ENCODE measurements at places on chromosomes 2 and 18.

DNA sequence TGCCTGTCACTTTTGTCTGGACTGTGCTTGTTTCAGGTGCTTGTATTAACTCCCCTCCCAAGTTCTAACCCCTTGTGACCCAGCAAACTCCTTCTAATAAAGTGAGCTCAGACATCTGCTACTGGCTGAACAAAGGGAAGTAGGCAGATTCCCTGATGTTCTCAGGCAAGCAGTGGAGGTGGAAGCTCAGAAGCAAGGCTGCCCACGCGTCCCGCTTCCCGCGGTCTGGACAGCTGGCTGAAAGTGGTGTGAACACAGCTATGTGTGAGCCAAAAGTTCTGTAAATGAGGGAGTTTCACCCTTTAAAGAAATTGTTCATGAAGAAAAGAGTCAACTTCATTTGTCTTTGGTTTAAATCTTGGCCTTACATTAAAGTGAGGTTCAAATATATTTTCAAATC is 40.0 kb downstream of the NAPG start:
- no peak for DNase-seq

DNA sequence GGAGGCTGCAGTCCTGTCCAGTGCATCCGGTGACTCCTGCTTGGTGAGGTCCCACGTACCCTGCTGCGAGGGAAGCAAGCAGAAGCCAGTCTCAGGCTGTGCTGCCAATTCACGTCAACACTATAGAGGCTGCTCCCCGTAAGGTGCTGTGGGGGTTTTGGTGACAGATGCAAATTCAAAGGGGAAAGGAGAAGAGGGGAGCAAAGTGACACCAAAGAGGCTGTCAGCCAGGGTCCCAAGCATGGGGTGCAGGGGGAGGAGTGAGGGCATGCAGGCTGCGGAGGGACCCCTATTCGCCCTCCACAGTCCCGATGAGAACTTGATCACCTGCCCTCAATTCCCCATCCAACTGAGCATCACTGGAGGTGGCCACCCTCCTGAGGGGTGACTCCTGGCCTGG is 179.4 kb upstream of the HS6ST1 start:
- no peak for DNase-seq

- no peak for DNase-seq
Measured at GRCh38 chr2:128420131-128420530, 101.5 kb upstream of the HS6ST1 start.

GRCh38 chr2:232352511-232353091 is 25.9 kb upstream of the ALPP start:
- no peak for DNase-seq

- DNase-seq, result no peak
Measured at GRCh38 chr2:134845719-134846118, 7.3 kb downstream of the ACMSD start.

GRCh38 chr18:48979944-48980890 is 29.5 kb upstream of the SMAD7 start:
- no peak for DNase-seq

GRCh38 chr2:15357922-15358321 is 203.2 kb downstream of the NBAS start:
- no peak for DNase-seq

DNA sequence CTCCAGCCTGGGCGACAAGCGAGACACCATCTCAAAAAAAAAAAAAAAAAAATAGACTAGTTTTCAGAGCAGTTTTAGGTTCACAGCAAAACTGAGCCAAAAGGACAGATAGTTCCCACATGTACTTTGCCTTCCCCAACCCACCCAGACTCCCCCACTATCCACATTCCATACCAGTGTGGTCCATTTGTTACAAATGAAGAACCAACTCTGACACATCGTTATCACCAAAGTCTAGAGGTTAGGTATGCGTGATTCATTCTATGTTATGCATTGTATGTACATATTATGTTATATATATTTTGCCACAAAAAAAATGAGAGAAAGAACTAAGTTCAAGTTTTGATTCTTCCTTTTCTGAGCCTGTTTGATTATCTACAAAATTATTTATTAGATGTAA is 3.5 kb downstream of the DUSP11 start:
- no peak for DNase-seq

- DNase-seq, result no peak
Measured at GRCh38 chr2:202161151-202161835, 77.1 kb downstream of the SUMO1 start.

GRCh38 chr2:105301646-105302045 is 27.9 kb downstream of the TGFBRAP1 start:
- peak; percentile 5 for DNase-seq

DNA sequence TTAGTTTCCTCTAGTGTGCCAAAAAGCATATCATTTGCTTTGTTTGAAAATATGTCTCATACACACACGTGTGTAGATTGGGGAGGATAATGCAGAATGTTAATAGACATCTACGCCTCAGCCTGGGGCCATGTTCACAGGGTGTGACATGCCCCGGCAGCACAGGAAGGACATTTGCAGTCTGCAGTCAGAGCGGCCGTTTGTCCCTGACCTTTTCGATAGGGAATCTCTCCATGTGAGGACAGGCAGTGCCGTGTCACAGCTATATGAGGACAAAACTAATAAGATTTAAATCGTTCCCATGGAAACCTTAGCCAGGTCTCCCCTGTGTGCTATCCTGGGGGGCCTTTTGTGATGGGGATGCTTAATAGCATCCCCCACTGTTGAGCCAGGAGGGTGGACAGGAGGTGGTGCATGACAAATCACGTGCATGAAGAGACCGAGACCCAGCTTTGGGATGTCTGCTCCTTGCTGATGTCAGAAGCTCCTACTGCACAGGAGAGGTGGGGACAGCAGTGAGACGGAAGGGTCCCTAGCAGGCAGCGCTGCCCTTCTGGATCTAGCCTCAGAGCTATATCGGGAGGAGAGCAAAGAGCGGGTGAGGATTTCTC is 100.6 kb downstream of the RNF144A start:
- DNase-seq, result peak; percentile 40

GRCh38 chr2:46979571-46979979 is 64.0 kb upstream of the MCFD2 start:
- no peak for DNase-seq

- DNase-seq, result peak; percentile 67
Measured at GRCh38 chr2:109188496-109188890, 59.5 kb downstream of the SH3RF3 start.

DNA sequence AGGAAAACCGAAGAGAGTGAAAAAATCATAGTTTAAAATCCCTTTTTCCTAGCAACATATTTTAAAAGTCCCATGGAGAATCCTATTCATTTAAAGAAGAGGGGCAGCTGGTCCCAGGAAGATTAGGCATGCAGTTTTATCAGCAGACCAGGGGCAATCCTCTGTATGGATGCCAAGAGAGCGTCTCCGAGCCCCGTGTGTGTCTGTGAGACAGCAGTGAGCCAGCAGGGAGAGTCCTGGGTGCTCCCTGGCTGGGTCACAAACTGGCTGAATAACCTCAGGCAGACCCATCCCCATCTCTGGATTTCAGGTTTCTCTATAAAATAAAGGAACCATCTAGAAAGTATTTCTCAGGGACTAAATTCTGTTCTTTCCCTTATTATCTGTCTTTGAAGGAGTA is 128.2 kb upstream of the RIOK3 start:
- DNase-seq, result no peak

DNA sequence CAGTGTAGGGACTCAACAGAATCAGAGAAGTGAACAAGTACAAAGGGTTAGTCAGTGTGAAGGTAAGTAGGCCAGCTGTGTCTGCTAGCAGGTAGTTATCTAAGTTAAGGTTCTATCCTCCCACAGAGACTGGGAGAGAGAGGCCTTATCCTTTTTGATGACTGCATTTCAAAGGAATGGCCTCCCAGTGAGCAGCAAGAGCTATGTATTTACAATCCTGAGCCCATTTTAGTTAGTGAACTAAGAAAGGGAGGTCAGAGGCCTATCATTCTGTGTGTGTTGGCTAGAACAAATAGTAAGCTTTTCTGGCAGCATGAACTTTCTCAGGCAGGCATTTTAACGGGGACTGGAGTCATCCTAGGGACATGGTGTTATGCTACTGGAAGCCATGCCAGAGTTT is 182.9 kb downstream of the VWC2L start:
- peak; percentile 89 for DNase-seq

GRCh38 chr2:234980451-234981187 is 28.8 kb downstream of the SH3BP4 start:
- no peak for DNase-seq

DNA sequence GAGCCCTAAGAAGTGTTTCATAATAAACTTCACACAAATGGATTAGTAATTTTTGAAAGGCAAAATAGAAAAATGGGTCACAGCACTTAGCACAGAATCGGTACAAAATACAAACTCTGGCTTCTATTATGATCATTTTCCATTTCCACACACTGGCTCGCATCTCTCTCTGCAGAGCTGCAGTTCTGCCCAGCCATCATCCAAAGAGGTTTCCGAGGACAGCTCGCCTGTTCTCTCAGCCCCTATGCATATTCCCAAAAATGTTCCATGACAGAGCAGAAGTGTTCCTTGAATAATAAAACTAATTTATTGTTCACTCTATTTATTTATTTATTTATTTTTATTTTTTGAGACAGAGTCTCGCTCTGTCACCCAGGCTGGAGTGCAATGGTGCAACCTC is 115.6 kb downstream of the AP1S3 start:
- no peak for DNase-seq

DNA sequence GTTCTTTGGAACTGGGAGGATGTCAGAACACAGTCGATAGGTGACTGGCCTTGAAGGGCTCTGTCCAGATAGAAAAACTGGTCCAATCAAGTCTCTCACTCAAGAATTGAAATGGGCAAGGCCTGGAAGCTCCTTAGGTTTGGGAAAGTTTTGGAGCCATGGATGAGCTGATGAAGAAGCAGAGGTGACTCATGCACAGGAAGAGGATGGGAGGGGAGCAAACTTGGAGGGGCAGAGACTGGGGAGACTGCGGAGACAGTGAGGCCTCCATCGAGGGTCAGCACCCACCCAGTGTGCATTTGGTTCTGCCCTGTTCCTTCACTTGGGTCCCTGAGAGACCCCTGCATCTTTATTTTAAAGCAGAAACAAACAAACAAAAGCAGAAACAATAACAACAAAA is 41.1 kb downstream of the SOWAHC start:
- DNase-seq, result no peak

- no peak for DNase-seq
Measured at GRCh38 chr2:62904344-62904743, 146.3 kb upstream of the OTX1 start.

DNA sequence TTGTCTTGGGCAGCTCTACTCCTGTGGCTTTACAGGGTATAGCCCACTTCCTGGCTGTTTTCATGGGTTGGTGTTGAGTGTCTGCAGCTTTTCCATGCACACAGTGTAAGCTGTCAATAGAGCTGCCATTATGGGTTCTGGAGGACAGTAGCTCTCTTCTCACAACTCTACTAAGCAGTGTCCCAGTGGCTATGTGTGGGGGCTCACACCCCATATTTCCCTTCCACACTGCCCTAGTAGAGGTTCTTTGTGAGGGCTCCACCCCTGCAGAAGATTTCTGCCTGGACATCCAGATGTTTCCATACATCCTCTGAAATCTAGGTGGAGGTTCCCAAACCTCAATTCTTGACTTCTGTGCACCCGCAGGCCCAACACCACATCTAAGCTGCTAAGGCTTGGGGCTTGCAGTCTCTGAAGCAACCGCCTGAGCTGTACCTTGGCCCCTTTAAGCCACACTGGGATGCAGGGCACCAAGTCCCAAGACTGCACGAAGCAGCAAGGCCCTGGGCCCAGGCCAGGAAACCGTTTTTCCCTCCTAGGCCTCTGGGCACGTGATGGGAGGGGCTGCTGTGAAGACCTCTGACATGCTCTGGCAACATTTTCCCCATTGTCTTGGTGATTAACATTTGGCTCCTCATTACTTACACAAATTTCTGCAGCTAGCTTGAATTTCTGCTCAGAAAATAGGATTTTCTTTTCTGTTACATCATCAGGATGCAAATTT is 9.4 kb downstream of the ELAC1 start:
- no peak for DNase-seq

DNA sequence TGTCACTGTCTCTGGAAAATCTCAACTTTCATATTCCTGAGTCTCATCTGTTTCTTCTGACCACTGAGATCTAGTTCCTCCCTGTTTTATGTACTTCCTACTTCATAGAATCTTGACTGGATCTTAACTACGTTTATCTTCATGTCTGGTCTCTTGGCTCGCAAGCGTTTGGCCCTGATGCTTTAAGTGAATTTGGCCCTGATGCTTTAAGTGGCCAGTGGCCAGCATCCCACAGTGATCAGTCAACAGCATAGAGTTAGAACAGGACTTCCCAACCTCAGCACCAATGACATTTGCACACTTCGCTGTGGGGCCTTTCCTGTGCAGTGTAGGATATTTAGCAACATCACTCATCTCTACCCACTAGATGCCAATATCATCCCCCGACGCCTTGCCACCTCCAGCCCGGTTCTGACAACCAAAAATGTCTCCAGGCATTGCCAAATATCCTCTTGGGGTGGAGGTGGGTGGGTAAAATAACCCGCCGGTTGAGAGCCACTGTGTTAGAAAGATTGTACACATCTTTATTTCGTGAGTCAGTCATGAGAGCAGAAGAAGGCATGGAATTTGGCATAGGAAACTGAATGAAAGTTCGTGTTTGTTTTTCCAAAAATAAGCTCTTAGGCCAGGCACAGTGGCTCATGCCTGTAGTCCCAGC is 12.2 kb downstream of the TM4SF20 start:
- DNase-seq, result no peak

GRCh38 chr2:149028377-149028776 is 10.1 kb upstream of the LYPD6B start:
- DNase-seq, result peak; percentile 42

- no peak for DNase-seq
Measured at GRCh38 chr2:75569546-75569945, 8.8 kb upstream of the EVA1A start.

- peak; percentile 72 for DNase-seq
Measured at GRCh38 chr18:12376034-12376753, 833 bp downstream of the AFG3L2 start.

DNA sequence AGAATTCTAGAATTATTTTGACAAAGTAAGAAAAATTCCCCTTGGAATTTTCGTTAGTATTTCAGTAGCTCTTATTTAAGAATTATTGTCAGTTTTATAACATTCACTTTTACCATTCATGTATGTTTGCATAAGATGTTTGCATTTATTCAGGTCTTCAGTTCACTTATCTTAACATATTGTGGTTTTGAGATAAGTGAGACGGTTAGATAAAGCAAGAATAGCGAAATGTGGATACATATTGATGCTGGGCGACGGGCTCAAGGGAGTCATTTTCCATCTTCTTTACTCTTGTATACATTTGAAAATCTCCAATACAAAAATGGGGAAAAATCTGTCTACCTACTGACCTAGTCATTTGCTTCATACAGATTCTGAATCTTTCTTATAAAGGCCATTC is 156.7 kb upstream of the HDAC4 start:
- DNase-seq, result no peak

DNA sequence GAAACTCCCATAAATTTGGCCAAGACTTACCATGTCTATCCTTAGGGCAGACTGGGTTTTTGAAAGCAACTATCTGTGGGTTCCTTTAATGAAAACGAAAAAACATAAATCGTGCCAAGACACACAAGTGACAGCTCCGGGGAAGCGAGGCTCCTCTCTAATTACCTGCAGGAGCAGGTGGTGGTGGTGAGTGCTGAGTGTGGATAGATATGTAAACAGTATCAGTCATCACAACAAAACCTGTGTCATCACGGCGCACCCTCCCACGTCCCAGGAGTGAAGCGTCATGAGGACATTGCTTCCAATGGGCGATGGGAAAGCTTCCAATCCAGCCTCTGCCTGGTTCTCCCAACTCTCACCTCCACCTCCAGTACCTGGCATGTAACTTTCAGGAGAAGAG is 31.3 kb downstream of the ACKR3 start:
- DNase-seq, result no peak

- peak; percentile 80 for DNase-seq
Measured at GRCh38 chr2:37306024-37306423, 18.6 kb downstream of the PRKD3 start.

- DNase-seq, result peak; percentile 23
Measured at GRCh38 chr18:79938196-79938595, 13.3 kb downstream of the SLC66A2 start.
